ENCODE measurements at places on chromosomes 16 and 17.

- no peak overlapping the region for H3K4me3 ChIP-seq
- no peaks in the 10 kb centered on the region for H3K4me1 ChIP-seq
- H3K27me3 ChIP-seq = peaks cover 3% of the 10 kb centered on the region
- no peaks in the 10 kb centered on the region for H3K36me3 ChIP-seq
Observed at GRCh38 chr17:10178506-10178991, 19.9 kb downstream of the GAS7 start.

DNA sequence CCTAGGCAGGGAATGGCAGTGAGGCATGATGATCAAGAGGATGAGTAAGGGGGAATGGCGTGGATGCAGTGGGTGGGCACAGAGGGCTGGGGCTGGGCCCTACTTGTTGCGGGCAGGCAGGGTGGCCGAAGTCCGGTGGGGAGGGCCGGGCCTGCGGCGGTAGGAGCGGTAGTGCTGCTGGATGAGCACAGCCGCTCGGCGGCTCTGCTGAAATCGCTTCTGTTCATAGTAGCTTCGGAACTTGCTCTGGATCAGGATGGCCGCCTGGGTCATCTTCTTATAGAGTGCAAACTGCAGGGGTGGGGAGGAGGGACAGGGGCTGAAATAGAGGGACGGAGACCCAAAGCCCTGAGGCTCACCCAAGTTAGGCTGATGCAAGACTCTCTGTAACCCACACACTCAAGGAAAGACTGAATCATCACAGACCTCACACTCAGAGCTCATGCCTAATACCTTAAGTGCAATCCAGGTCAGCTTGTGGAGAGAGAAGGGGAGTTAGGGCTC, 1.5 kb upstream of the SPAG7 start:
- peaks cover 31% of the 10 kb centered on the region for H3K4me1 ChIP-seq
- H3K4me3 ChIP-seq = no peak overlapping the region

DNA sequence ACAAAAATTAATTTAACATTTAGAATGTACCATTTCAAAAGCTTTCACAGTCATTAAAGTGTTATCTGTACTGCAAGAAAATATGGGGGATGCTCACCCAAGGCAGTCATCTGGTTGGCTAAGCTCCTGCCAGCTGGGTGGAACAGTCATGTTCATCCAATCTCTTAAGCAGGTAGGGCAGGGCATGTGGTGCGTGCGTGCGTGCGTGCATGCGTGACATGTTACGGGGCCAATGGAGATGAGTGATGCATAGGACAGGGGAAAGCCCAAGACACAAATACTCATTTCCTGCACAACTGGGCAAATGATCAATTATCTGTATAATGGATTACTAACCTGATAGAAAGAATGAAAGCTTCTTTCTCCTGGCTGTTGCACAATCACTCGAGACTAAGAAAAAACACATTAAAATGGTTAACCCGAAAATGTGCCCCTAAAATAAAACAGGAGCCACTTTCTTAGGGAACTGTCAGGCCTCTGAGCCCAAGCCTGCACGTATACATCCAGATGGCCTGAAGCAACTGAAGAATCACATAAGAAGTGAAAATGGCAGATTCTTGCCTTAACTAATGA, 104.4 kb downstream of the MYO1D start:
- H3K27ac ChIP-seq = no peak overlapping the region
- DNase-seq = no peak
- H3K36me3 ChIP-seq = no peaks in the 10 kb centered on the region
- no peaks in the 10 kb centered on the region for H3K27me3 ChIP-seq
- H3K4me3 ChIP-seq = no peak overlapping the region
- no peaks in the 10 kb centered on the region for H3K4me1 ChIP-seq

GRCh38 chr17:78883533-78884131, 19.4 kb downstream of the CEP295NL start:
- peaks cover 33% of the 10 kb centered on the region for H3K4me1 ChIP-seq
- H3K27me3 ChIP-seq = no peaks in the 10 kb centered on the region
- H3K4me3 ChIP-seq = no peak overlapping the region
- DNase-seq = peak; percentile 26

DNA sequence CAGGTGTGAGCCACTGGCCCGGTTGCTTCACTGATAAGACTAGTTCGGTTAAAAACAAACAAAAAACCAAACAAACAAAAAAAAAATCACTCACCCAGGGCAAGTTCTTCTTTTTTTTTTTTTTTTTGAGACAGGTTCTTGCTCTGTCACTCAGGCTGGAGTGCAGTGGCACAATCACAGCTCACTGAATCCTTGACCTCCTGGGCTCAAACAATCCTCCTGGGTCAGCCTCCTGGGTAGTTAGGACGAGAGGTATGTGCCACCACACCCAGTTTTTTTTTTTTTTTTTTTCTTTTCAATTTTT, 119.5 kb upstream of the CORO6 start:
- H3K4me1 ChIP-seq = peaks cover 42% of the 10 kb centered on the region
- no peak overlapping the region for H3K27ac ChIP-seq
- no peaks in the 10 kb centered on the region for H3K27me3 ChIP-seq
- H3K36me3 ChIP-seq = peaks cover 13% of the 10 kb centered on the region
- H3K4me3 ChIP-seq = no peak overlapping the region
- DNase-seq = no peak

All from activated CD8-positive, alpha-beta T cell treated with anti-CD3 and anti-CD28 coated beads, Interleukin-2, amount 10 ng/mL, durations not matched to agents 7 days and 5 days (primary cell).